ENCODE measurements at places on chromosomes 5 and 9. TPM values are rescaled to one million over a fixed set of nuclear protein-coding genes. Genes with fewer than 3 reads are reported as not detected.

DNA sequence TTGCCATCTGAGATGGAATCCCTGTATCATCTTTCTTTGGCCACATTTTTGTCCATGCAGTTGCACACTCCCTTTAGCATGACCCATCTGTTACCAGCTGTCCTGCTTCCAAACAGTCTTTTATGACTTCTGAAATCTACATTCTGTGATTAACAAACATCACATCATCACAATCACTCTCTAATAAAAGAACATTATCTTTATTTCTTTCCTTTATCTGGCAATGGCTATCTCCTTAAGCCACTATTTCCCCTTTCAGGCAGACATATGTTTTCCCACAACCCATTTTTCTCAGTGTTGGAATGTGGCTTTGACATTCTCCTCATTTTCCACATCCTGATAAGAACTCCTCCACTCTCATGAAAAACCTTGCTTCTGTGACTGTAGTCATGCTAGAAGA is 141.0 kb downstream of the ST8SIA4 start:
- DNase-seq, result no peak

GRCh38 chr5:94618029-94618492 is 343 bp downstream of the KIAA0825 start:
- DNase-seq, result peak; percentile 4

DNA sequence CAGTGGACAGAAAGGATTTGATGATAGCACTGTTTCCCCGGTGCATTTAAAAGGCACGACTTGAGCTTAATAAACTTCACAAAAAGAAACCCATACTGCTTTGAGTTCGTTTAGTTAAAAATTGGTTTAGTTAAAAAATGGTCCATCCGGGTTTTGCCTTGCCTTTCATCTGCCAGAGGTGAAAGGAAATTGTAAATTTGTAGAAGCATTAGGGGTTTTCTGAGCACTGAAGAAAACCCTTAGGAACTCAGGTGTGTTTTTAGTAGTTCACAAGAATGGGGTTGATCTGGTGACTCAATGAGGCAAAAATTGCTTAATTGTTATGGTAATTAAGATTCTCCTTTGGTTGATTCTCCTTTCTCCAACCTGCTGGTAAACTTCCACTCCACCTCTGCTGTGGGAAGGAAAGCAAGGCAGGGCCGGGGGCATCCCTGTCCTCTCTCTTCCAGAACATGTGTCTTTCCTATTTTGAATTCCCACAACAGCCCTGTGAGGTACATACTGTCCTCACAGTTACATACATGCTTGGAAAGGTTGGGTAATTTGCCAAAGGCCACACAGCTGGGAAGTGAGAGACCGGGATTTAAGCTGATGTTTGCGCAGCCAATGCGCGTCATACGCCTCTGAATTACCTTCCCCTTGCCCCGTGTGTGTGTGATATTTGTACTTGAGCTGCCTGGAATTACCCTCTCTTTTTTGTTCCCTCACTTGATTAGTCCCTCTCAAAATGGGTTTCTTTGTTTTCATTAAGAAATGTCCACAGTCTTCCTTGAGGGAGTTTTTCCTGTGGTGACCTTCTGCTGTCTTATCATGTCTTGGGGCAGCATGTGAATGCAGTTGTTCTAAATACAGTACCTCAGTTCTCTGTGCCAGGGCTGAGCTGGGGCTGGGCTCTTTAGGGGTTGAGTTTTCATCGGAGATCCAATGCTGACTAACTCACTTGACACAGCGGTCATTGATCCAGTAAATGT is 94.4 kb downstream of the ARHGAP26 start:
- DNase-seq, result no peak

DNA sequence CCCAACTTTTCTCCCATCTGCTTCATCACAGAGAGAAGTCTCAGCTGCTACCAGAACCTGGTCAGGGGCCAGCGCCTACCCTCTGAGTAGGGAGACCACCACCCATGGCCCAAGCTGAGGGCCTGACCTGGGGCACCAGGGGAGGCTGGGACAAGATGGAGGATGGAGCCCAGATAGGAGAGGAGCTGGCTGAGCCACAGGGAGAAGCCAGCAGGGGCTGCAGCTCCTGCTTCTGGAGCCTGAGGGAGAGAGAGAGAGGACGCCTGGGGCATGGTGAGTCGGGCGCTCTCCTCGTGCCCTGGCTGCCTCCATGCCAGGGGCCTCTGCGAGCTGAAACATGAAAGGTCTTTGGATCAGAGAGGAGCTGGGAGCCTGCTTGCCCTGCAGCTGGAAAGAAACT is 1.4 kb upstream of the FOXI1 start:
- DNase-seq, result no peak

GRCh38 chr5:81164936-81165335 is 68.2 kb upstream of the CKMT2 start:
- DNase-seq, result no peak

GRCh38 chr5:142095035-142095434 is 13.5 kb upstream of the NDFIP1 start:
- no peak for DNase-seq

DNA sequence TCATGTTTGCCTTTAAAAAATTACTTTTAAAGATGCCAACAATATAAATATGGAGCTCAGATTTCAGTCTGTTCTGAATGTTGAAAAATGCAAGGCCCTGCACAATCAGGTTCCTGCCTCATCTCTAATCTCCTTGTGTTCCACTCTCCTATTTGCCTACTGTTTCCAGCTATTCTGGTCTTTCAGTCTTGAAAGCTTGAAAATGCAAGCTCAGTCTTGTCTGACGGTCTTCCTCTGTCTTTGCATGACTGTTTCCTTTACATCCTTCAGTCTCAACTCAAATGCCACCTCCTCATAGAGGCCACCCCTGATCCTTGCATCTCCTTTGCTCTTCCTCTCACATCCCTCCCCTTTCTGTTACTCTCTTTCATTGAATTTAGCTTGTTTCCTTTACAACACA is 354.9 kb downstream of the KIF4B start:
- no peak for DNase-seq

DNA sequence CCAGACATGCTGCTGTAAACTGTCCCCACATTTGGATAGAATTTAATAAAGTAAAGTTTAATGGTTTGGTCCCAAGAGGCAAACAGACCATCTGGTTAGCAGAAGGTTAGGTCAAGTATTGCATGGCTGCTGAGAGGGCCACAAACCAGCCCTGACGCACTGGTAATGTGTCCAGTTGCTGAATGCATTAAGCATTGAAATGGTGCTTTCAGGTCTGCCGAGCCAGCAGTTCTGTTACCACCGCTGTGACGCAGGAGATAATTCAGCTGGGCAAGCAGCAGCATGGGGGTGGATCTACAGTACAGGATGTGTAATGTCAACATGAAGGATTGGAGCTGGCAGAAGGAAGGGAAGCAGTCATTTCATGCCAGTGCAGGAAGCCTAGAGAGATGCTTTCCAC is 16.0 kb downstream of the ZNF462 start:
- DNase-seq, result no peak

DNA sequence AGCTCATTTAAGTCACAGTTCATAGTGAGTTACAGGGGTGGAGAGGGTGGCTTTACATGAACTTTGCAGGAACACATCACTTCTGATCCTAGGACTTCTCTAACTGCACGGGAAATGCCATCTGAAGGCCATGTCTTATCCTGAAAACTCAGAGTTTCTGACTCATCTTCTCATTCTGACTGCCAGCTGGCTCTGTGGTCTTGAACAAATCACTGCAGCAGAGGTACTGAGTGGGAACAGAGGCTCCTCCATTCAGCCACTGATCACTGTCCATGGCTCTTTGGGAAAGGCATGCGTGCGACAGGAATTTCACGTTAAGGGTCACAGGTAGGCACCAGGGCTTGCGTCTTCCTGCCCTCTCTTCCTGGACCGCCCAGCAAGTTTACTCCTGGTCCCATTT is 114.6 kb upstream of the LRRTM2 start:
- DNase-seq, result no peak

DNA sequence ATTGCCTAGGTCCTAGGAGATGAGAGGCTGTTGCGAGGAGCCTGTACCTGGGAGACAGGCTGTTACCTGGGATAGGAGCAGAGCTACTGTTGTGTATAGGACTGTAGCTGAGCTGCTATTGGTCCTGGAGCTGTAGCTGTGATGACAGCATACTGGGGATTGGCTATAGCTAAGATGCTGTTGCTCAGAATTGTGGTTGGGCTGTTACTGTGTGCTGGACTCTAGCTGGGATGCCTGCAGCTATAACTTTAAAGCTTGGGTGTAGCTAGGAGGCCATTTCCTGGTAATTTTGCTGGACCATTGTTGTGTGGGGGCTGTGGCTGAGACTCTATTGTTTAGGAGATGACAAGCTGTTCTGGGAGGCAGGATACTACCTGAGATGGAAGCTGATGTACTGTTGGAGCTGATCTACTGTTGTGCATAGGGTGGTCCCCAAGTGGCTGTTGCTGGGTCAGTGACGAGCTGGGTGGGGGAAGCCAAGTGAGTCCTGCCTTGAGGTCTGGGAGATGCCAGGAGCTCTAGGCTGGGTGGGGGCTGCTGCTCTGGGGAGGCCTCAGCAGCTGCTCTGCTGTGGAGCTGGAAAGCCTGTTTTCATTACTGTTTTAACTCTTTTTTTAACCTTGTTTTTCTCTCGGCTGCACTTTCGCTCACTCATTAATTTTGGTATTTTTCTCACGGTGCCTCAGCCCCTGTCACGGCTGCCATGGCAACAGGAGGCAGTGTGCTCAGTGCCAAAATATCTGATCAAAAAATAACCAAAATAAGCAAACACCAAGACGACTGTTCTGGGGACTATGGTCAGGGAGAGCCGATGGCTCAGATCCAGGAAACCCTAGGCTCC is 3.0 kb upstream of the PCDH1 start:
- no peak for DNase-seq

GRCh38 chr5:154076240-154076922 is 37.6 kb downstream of the MFAP3 start:
- no peak for DNase-seq

DNA sequence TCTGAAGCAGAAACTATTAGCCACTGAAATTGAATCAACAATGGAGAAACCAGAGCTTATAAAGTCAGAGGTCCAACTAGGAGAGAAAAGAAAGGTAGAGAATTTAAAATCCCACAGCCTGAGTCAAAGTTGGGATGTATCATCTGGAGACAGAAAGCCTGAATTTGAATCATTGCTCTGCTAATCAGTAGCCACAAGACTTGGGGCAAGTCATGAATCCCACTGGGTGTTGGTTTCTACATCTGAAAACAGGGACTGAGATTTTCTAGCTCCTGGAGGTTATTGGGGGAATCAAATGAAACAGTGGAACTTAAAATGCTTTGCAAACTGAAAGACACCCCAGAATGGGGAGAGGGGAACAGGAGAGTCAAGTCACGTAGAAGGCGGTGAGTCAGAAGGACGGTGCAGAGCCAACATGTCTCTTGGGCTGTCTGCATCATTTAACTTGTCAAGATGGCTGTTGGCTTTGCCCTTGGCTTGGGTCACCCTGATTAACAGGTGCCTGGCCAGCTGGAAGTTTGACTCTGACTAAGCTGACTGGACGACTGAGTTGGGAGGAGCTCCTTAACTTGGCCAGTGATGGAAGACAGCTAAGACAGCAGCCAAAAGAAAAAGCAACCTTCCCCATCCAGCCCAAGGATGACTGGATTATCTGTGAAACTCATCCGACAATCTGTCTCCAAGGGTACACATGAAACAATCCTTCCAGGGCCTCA is 60.6 kb upstream of the ADRA1B start:
- no peak for DNase-seq

DNA sequence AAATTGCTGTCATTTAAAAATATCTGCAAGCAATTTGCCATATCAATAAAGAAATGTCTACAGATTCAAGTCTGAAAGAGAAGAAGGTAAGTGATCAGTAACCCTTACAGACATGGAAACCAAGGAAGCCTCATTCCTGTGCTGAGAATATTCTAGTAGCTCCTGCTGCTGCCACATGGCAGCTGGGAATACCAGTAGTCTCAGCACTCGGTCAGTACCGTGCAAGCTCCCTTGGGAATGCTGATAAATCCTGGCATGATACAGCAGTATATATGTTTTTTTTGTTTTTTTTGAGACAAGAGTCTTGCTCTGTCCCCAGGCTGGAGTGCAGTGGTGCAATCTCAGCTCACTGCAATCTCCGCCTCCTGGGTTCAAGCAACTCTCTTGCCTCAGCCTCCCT is 27.9 kb downstream of the NANS start:
- no peak for DNase-seq

GRCh38 chr5:78526049-78526525 is 122.5 kb downstream of the LHFPL2 start:
- DNase-seq, result no peak

GRCh38 chr9:81416476-81417298 is 272.7 kb downstream of the TLE1 start:
- DNase-seq, result no peak

DNA sequence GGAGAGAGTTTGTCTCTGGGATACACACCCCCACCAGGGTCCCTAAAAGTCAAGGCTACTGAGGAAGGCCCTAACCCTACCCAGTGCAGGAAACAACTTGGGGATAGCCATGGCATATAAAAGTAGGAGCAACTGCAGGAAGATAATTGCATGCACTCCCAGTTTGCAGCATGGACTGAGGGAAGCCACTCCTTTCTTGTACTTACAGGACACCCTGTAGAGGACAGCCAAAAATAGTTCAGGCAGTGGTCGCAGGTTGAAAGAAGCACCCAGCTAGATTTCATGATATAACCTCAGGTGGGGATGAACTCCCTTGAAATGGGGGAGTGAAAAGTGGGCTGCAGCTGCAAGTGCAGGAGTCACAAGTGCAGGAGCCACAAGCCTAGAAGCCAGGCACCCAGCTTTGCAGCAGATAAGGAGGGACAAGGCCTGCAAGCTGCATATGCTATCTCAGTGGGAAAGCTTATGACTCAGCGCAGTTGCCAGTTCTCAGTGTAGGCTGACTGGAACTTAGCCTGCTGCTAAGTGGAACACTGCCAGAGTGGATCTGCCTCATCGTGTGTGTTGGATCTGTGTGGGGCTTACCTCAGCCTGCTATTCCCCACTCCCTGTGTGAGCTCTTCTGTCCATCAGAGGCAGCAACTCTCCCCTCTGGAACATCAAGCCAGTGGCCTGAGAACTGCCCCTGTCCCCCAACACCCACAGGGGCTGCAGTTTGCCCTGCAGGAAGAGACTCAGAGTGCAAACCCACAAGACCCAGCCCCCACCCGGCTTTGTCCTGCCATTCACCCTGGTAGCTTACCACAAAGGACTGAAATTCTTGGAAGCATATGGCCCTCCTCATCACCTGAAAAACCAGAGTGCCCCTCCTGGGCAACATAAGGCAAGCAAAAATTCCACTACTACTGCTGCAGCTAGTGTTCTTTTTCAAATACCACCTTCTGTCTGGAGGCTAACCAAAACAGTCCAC is 42.7 kb downstream of the CYLC2 start:
- DNase-seq, result no peak

DNA sequence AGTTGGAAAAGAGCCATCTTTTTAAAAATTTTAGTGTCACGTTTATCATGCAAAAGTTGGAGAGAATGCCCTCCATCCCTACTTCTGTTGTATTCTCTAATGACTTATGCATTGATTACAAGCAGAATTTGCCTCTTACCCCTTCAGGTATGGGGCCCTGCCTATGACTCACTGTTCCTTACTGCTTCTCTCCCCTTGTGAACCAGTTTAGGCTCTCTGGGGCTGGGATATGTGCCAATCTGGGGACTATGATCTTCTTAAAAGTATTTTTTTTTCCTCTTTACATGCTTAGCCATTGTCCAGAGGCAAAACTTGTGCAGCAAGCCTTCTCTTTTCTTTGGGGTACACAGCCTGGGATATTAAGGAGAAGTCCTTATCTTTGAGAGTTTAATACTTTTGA is 37.4 kb downstream of the CAMK4 start:
- no peak for DNase-seq

GRCh38 chr9:87888501-87888900 is 5.8 kb downstream of the SPATA31E1 start:
- DNase-seq, result no peak

GRCh38 chr5:89213573-89213972 is 330.6 kb upstream of the MEF2C start:
- no peak for DNase-seq

Gene TAS2R1
- not detected for total RNA-seq

Gene RNF183
- not detected for total RNA-seq

Gene LOX
- 0.44 TPM for total RNA-seq

Data from H7 (cell line).